ENCODE measurements at places on chromosomes 7 and 10. TPM values are rescaled to one million over a fixed set of nuclear protein-coding genes. Genes with fewer than 3 reads are reported as not detected.

SEMA3A gene
- total RNA-seq: 22.1 TPM

CTAGE4 gene
- total RNA-seq: 7.5 TPM

FAM241B gene
- total RNA-seq: 8.4 TPM

TRIM73 gene
- 1.4 TPM for total RNA-seq

SEPHS1 gene
- 338 TPM for total RNA-seq

APBB1IP gene
- not detected for total RNA-seq

IL6 gene
- total RNA-seq: 0.69 TPM

WNT8B gene
- total RNA-seq: 0.10 TPM

DNA sequence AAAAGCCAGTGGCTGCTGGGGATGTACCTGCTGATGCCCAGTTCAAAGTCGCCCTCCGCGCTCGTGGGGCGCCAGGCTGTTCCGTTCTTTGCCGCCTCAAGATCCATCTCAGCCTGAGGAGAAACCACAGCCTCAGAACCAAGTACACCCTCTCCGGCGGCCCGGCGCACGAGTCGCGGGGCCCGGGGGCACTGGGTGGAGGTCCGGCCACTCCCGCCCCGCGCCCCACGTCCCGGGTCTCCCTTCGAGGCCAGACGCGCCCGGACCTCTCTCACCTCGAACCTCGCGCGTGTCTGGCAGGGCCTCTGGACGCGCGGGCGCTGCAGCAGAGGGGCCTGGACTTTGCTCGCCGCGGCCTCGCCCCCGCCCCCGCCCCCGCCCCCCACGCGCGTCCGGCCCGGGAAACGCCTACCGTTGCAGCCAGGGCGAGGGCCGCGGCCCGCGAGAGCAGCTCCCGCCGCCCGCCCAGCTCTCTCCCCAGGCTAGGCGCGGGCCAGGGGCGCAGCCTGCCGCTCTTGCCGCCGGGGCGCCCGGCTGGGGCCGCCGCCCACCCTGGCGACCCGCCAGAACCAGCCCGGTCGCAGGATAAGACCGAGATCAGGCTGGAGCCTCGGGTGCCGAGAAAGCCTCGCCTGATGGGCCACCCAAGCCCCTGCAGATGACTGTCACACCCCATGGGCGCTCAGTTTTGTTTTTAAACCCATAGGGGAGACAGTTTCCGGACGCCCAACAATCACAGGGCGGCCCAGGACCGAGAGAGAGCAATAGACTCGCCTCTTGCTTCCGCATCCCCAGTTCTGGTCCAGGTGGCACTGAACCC, at the start of gene ABCB4:
TSS of gene ABCB4 (minus strand) at position 322 of the 820 bp plus-strand sequence. CDS start at position 107, 215 bp downstream.
- peak; percentile 66 for DNase-seq

- no peak for DNase-seq
Measured at GRCh38 chr7:43406961-43407360, 175.9 kb upstream of the STK17A start.

- DNase-seq: no peak
Measured at GRCh38 chr7:111240371-111240770, 149.4 kb downstream of the LRRN3 start.

GRCh38 chr10:16497911-16498310, 23.8 kb downstream of the C1QL3 start:
- no peak for DNase-seq

DNA sequence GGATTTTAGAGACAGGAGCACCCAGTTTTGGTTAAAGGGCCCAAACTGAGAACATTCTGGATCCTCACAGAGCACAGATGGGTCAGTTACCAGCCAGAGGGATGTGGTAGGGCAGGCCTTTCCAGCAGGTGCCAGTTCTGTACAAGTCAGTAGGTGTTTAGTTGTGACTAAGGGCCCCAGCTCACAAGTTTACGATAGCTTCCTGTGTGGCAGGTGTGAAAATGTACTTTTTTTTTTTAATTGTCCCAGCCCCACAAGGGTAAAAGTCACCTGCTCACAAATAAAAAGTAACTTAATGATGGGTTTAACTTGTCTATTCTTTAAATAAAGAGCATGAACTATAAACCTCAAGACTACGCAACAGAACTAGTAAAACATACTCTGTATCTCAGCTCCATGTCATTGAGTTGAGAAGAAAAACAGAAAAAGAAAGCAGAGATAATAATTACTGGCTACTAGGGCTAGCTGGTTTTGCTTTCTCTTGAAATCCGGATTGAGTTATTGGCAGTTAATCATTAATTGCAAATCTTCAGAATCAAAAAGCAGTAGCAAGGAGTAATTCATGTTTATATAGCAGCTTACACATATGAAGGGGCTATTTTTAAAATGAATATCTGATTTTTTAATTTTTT, 15.4 kb downstream of the NFE2L3 start:
- DNase-seq: no peak

GRCh38 chr10:118668228-118668952, 72.9 kb upstream of the PRLHR start:
- DNase-seq: peak; percentile 56

DNA sequence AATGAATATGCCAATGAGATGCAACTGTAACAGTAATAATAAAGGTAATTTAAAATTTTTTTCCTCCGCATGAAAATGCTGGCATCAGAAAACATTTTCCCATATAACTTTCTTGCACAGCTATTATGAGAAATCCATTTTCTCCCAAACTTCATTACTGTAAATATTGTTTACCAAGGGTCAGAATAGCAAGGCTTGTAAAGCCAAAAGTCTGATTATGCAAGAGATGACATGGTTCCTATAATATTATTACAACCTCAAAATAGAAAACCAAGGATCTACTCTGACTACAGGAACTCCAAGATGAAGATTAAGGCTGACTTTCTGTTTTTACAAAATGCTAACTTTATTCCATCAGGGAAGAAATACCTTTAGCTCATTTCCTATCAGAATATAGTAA, 162.7 kb upstream of the CDK1 start:
- no peak for DNase-seq

DNA sequence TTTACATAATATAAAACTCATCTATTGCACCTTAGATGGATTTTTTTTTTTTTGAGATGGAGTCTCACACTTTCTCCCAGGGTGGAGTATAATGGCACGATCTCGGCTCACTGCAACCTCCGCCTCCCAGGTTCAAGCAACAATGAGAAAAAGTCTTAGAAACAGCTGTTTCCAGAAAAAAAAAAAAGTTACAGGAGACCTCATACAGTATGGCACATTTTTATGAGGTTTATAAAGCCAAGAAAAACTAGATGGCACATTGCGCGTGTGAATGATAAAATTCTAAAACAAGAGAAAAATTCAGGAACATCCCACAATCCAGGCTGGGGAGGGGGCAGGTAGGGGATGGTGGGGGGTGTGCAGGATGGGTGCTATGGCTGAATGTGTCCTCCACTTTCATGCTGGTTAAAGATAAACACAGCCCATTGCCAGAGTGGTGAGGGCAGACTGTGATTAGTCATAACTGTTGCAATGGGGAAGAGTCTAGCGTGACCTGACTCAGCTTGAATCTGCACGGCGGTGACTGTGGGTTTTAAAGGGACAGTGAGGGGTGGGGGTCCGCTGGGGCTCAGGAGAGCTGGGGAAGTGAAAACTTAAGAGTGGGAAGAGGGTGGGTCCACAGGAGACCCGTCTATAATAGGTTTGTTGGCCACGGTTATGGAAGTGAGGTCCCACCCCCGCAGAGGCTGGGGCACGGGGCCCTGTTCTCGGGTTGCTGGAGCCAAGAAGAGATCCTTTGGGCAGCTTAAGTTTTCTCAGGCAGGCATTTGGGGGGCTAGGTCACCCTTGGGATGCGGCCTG, 11.9 kb upstream of the LRRC27 start:
- DNase-seq: no peak

- no peak for DNase-seq
Measured at GRCh38 chr10:29622382-29622922, 12.3 kb downstream of the SVIL start.

DNA sequence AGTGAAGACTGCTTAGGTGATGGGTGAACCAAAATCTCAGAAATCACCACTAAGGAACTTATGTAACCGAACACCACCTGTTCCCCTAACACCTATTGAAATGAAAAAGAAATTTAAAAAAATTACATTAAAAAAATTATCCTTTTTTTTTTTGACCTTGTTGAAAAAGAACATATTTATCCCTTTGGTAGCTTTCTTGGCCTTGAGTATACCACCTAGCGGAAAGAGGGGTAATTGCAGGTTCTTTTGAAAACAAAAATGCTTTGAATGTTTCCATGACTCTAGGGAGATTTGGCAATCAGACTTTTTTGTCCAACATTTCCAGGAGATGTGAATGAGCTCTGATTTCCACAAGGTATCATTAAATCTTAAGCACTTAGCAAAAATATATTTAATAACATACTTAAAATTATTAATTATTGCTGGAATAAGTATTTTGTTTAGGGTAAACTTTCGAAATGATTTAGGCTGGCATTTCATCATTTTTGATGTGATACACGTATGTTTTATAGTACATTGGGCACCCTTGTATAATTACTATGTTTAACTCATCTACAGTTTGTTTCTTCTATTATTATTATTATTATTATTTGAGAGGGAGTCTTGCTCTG, 47.0 kb upstream of the ELMO1 start:
- DNase-seq: peak; percentile 25

DNA sequence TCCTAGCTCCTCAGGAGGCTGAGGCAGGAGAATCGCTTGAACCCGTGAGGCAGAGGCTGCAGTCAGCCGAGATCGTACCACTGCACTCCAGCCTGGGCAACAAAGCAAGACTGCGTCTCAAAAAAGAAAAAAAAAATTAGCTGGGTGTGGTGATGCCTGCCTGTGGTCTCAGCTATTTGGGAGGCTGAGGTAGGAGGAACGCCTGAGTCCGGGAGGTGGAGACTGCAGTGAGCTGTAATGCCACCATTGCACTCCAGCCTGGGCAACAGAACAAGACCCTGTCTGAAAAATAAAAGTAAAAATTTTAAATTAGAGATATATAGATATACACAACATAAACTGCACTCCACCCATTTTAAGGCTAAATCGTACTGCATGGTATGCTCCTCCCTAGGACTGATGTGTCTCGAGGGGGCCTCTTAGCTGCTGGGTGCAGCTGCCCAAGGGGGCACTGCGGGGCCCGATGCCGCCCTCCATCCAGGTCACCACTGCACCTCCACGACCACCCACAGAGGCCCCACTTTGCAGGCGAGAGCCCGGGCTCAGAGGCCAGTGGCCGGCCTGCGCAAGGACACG, 40.9 kb upstream of the FOXK1 start:
- DNase-seq: no peak

DNA sequence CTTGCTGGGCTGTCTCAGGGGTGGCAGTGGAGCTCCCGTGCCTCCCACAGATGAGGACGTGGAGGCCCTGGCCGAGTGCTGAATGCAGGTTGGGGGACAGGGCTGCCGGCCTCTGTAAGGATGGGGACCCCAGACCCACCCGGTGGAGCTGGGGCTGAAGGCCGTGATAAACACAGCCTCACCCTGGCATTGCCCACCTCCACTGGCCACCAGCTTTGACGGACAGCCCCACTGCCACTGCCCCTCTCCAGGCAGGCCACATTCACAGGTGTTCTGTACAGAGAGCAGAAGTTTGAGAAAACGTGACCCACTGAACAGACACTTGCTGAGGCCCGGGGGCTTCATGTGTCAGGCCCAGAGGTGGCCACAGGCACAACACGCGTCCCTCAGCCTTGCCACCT, 126.2 kb downstream of the LHPP start:
- peak; percentile 52 for DNase-seq

- DNase-seq: no peak
Measured at GRCh38 chr10:77604063-77604462, 33.5 kb downstream of the KCNMA1 start.

- no peak for DNase-seq
Measured at GRCh38 chr7:7125963-7126362, 56.4 kb upstream of the C1GALT1 start.

- no peak for DNase-seq
Measured at GRCh38 chr10:98417973-98418664, 3.1 kb upstream of the PYROXD2 start.

- DNase-seq: peak; percentile 63
Measured at GRCh38 chr10:132685101-132685891, 100.7 kb downstream of the NKX6-2 start.

All from H7 (cell line).